ENCODE measurements at places on chromosomes 12 and 14. TPM values are rescaled to one million over a fixed set of nuclear protein-coding genes. Genes with fewer than 3 reads are reported as not detected.

Gene ANP32D
- not detected for total RNA-seq

Gene INSM2
- not detected for total RNA-seq

Gene CIROP
- not detected for total RNA-seq

Gene NPC2
- total RNA-seq = 105 TPM

Gene KLRG1
- total RNA-seq = 5.6 TPM

Gene SIX4
- 1.6 TPM for total RNA-seq

Gene LIN7A
- total RNA-seq = 14.4 TPM

Gene CMA1
- 0.47 TPM for total RNA-seq

Gene LAG3
- 0.37 TPM for total RNA-seq

Gene FKBP11
- total RNA-seq = 6.3 TPM

Gene KRT75
- not detected for total RNA-seq

Gene ADAMTS20
- not detected for total RNA-seq

Gene PSMA3
- 163 TPM for total RNA-seq
